Left renal cortex interstitium (tissue), 4 donors: ENCODE measurements at places on chromosomes 7 and 10.

DNA sequence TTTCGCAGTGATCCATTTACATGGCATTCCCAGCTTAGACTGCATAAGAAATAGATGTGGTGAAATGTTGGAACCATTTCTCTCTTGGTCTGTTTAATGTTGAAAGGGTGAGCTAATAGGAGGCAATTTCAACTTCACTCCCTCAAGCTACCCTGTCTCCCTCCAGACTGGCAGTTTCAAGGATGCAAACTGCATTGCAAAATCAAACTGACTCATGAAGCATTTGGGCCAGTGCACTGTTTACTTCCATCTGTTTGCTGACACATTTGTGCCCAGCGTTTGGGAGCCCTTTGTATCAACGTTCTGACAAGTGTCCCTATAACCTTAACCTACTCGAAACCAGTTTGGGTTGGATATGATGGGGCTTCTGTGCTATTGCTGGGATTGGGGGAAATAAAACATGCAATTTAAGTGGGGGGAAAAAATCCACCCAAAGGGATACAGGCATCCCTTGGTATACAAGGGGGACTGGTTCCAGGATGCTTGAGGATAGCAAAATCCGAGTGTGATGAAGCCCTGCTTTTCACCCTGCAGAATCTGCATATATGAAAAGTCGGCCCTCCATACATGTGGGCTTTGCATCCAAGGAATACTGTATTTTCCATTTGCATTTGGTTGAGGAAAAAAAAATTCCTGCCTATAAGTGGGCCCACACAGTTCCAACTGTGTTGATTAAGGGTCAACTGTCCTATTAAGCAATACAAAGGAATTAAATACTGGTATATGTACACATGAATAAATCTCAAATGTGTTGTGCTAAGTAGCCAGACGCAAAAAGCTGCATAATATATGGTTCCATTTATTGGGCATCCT lies 15.6 kb downstream of the RHEB start:
- DNase-seq, result no peak

GRCh38 chr7:47461746-47462145 lies 120.2 kb downstream of the TNS3 start:
- no peak for DNase-seq

DNA sequence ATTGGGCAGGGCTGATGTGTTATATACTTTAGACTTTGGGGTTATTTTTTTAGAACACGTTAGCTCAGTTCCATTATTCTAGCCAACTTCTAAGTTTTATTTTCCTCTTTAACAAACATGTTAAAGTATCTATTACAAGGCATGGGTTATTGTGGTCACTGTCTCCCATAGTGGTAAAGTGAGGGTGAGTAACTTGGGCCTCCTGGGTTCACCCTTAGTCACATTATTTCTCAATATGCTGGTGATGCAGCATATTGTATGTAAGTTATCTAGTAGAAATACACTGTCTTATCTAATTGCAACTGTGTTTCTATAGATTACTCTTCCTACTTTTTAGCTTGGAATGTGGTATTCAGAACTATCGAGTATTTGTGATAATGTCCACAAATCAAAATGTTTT lies 65.9 kb downstream of the BBS9 start:
- DNase-seq, result no peak

GRCh38 chr7:30335763-30336487 lies 51.5 kb downstream of the ZNRF2 start:
- DNase-seq, result no peak

- DNase-seq, result no peak
Measured at GRCh38 chr7:132739271-132739955, 163.1 kb upstream of the PLXNA4 start.

DNA sequence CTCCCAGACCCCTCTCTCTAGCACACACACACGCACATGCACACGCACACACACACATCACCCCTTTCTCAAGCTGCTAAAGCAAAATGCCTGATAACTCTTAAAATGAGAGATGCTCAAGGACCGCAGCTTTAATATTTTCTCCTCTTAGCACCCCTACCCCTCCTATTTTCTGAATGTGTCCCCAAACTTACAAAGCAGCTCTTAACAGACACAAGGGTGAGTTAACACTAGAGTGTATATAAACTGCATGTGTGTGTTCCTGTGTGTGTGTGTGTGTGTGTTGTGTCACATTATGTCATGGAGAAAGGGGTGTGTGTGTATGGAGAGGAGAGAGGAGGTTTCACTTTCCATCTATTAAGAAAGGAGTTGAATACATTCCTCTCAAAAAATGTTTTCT lies 1.3 kb downstream of the PTN start:
- DNase-seq, result no peak
